LNCaP clone FGC (cell line): ENCODE measurements at places on chromosomes 13 and 19.

DNA sequence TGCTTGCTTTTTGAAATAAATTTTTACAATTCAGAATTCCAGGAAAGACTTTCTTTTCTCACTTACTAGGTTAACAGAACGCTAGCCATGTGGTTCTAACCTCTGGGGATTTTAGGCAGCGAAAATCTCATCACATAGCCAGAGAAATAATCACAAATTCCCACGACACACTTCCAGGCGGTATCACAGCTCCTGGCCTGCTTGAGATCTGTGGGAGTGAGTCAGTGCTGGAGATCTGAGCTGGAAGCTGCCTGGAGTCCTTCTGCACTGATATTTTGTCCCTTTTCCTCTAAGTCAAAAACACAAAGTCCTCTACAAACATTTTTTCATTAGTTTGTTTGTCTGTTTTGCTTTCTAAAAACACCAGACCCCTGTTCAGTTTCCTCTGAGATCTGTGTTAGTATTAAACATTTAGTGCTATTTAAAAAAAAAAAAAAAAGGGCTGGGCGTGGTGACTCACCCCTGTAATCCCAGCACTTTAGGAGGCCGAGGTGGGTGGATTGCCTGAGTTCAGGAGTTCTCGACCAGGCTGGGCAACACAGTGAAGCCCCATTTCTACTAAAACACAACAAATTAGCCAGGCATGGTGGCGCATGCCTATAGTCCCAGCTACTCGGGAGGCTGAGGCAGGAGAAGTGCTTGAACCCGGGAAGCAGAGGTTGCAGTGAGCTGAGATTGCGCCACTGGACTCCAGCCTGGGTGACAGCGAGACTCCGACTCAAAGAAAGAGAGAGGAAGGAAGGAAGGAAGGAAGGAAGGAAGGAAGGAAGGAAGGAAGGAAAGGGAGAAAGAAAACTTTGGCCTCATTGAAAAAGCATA, 12.2 kb upstream of the UBE2L5 start:
- no peak for DNase-seq

- no peak for DNase-seq
Observed at GRCh38 chr13:40624383-40624782, 42.1 kb downstream of the FOXO1 start.

GRCh38 chr13:27978301-27978968, 9.3 kb upstream of the CDX2 start:
- DNase-seq = no peak

DNA sequence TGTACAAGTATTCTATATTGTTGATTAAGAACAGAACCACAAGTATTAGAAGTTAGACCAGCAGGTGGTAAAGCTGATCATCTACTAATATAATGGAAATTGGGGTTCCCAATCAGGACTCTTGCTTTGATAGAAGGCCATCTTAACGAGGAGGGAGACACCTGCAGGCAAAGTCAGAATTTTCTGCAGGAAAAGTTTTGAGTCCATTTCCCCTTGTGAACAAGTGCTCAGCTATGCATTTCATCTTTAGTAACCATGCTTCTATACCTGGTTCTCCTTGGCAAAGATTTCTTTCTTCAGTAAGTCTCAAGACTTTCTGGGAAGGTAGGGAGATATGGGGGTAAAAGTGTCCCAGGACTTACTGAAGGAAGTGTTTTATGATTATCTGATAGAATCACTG, 36.1 kb upstream of the USPL1 start:
- DNase-seq = no peak

DNA sequence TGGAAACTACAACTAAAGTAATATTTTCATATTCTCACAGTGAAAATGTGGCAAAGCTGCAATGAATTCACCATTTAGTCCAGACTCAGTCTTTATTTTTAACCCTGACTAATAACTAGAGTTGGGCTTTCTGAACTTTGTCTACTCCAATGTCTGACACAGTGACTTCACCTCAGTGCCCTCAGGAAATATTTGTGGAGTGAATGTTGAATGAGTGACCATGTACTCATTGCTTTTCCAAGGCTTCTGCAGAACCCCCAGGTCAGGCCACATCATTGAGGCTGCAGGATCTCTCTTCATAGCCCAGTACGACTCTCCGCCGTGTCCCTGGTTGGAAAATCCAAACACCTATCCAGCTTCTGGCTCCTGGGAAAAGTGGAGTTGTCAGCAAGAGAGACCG, 1.8 kb downstream of the ZNF175 start:
- no peak for DNase-seq

GRCh38 chr19:11581740-11582139, 4.3 kb upstream of the ACP5 start:
- no peak for DNase-seq

DNA sequence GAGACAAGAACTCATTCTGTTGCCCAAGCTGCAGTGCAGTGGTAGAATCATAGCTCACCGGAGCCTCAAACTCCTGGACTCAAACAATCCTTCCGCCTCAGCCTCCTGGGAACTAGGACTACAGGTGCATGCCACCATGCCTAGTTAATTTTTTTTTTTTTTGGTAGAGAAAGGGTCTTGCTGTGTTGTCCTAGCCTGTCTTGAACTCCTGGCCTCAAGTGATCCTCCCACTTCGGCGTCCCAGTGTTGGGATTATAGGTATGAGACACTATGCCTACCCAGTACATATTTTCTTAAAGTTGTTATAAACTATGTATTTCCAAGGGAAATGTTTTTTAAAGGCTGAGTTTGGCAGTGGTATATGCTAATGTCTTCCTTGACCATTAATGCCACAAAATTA, 412.6 kb downstream of the KLF12 start:
- no peak for DNase-seq

DNA sequence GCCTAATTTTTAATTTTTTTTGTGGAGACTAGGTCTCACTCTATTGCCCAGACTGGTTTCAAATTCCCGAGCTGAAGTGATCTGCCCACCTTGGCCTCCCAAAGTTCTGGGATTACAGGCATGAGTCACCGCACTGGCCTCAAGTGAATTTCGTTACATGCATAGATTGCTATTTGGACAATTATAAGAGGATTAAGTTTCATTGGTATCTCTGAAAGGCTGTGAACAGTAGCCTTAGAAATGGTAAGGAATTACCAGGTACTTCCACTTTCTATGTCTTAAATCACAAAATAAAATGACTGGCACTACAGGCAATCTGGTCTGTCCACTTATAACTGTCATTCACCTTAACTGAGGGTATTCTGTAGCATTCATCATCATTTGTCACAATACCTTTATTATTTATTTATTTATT, 2.9 kb upstream of the CCDC9 start:
- DNase-seq = no peak

DNA sequence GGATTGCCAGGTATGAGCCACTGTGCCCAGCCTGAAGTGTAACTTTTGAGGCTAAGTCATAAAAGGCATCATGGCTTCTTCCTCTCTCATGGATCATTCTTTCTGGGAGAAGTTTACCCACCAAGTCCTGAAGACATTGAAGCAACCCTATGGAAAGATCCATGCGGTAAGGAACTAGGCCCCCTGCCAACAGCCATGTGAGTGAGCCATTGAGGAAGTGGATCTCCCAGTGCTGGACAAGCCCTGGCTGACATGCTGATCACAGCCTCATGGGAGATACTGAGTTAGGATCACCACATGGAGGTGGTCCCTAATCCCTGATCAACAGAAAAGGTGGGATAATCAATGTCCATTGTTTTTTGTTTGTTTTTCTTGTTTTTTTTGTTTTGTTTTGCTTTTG, 3.3 kb upstream of the NUDT19 start:
- DNase-seq = no peak

- no peak for DNase-seq
Observed at GRCh38 chr13:97976610-97977521, 23.4 kb downstream of the IPO5 start.

DNA sequence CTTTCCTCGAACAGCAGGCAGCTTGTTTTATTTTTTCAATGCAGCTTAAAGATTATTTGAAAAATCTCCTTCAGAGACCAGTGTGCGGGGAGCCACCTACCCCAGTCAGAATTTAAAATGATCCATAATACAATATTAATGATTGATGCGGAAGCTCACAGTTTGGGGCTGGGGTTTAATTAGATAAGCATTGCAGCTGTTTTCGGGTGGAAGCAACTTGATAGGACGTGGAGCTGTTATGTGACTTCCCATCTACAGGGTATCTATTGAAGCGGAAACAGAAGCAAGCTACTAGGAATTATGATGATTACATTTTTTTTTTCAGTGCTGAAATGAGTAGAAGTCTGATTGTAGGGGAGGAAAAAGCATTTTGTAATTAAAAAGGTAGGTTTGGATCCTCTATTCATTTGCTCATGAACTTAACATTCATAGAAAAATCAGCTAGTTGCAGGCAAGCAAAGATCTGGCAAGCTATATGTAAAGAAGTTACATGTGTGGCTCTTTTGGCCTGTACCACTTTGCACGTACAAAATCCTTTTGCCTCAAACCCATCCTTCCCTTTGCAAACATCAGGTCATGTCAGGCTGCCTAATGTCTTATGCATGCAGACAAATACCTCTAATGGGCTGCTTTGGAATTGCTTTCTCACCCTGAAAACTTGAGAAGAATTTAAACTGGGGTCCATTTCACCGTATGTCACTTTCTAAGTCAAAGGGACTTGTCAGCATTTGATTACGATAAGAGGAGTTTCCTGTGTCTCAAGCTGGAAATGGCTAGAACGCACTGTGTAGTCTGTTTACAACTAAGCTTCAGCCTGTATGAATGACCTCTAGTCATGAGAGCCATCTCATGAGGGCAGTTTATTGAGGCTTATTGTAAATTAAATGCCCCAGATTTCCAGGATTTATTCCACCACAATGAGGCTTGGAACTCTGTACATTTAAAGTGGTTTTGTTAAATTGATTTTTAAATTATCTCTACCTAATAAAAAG, 267.1 kb upstream of the TMTC4 start:
- DNase-seq = no peak

GRCh38 chr13:33199289-33199850, 86.2 kb downstream of the STARD13 start:
- DNase-seq = no peak
